ENCODE measurements at places on chromosomes 11 and 22.

DNA sequence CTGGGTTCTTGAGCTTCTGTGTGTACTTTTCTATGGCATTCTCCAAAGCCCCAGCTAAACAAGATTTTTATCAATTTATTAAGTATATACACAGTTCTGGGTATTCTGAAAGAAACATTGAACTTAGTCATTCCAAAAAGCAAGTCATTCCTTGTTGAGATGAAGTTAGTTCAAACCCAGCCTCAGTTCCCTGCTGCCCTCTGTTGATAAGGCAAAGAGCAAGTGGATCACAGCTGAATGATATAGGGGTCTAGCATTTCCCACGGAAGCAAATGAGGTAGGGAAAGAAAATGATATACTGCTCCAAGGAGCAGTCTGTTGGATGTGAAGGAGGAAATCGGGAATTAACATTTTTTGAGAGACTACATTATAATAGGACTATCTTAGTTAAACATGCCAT is 841.8 kb upstream of the TENM4 start:
- DNase-seq = no peak

DNA sequence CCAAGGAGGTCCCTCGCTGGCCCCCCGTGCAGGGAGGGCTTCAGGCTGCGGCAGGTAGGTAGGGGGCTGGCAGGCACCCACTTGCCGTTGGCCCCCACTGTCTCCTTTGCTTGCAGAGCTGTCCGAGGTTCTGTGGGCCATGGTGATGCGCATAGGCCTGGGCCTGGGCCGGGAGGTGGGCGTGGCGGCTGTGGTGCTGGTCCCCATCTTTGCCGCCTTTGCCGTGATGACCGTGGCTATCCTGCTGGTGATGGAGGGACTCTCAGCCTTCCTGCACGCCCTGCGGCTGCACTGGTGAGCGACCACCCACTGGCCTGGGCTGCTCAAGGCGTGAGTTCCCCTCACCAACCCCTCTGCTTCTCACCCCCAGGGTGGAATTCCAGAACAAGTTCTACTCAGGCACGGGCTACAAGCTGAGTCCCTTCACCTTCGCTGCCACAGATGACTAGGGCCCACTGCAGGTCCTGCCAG is 11.6 kb downstream of the TCIRG1 start:
- no peak for DNase-seq

- no peak for DNase-seq
Measured at GRCh38 chr11:19722702-19723101, 10.1 kb downstream of the NAV2 start.

- DNase-seq = no peak
Measured at GRCh38 chr11:12094872-12095800, 15.3 kb upstream of the MICAL2 start.

DNA sequence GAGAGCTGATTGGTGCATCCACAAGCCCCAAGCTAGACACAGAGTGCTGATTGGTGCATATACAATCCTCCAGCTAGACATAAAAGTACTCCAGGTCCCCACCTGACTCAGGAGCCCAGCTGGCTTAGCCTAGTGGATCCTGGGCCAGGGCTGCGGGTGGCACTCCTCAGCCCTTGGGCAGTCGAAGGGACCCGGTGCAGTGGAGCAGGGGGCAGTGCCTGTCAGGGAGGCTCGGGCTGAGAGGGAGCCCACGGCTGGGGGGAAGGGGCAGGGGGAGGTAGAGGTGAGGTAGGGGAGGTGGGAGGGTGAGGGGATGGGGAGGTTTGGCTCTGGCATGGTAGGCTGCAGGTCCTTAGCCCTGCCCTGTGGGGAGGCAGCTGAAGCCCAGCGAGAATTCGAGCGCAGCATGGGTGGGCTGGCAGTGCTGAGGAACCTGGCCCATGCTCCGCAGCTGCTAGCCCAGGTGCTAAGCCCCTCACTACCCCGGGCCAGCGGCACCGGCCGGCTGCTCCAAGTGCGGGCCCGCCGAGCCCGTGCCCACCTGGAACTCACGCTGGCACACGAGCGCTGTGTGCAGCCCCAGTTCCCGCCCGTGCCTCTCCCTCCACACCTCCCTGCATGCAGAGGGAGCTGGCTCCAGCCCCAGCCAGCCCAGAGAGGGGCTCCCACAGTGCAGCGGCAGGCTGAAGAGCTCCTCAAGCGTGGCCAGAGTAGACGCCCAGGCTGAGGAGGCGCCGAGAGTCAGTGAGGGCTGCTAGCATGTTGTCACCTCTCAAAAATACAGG is 742.8 kb downstream of the FAM181B start:
- no peak for DNase-seq

GRCh38 chr11:95916049-95916448 is 7.9 kb downstream of the MTMR2 start:
- no peak for DNase-seq

- DNase-seq = no peak
Measured at GRCh38 chr11:1761110-1761856, 2.4 kb downstream of the CTSD start.

DNA sequence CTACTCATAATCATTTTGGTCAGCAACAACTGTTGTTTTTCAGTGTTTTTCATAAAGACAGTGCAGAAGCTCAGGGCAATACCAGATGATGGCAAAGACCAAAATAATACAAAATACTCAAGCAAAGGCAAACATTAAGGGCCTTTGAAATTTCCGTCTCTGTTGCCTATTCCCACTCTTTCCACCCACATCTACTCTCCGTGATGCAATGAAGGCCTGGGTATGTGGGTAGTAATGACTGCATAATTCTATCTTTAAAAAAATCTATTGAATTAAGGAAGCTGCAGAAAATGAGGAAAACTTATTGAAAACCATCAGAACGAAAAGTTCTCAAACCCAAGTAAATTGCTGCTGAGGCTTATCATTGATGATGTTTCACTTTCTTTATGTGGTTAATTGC is 203.3 kb downstream of the MAML2 start:
- no peak for DNase-seq

DNA sequence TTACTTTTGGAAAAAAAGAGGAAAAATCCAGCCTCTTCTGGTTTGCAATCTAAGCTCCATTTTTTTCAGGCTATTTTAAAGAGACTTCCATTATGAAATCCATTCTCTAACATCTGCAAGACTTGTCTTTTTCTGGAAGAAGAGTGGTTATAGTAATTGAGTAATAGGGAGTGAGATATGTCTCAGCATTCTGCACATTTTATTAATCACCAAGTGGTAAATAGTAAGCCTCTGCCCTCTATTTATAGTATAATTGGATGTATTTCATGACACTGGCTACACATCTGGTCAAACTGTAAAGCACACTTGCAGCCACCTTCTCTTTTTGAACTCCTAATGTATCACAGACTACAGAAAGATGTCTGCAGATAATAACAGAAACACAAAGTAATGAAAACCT is 391.1 kb downstream of the ETS1 start:
- DNase-seq = no peak

DNA sequence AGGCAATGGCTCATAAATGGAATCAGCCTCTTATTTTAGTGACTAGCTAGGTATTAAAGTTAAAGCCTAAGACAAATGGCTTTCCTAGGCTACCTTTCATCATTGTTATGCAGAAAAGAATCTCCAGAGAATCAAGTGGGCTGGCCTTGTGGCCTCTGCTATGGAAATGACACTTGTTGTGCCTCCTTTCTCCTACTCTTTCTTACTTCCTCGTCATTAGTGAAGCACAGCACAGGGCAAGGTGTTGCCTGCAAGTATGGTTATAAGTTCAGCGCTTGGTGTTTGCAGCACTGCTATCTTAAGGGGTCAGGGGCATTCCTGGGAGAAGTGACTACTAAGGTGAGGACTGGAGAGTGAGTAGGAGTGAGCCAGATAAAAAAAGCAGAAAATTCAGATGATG is 45.4 kb upstream of the GLYATL1 start:
- DNase-seq = no peak

GRCh38 chr11:68251765-68252164 is 20.0 kb downstream of the C11orf24 start:
- DNase-seq = no peak

- no peak for DNase-seq
Measured at GRCh38 chr11:69889400-69890318, 70.4 kb upstream of the FGF3 start.

- no peak for DNase-seq
Measured at GRCh38 chr11:108863528-108863927, 198.7 kb downstream of the DDX10 start.

DNA sequence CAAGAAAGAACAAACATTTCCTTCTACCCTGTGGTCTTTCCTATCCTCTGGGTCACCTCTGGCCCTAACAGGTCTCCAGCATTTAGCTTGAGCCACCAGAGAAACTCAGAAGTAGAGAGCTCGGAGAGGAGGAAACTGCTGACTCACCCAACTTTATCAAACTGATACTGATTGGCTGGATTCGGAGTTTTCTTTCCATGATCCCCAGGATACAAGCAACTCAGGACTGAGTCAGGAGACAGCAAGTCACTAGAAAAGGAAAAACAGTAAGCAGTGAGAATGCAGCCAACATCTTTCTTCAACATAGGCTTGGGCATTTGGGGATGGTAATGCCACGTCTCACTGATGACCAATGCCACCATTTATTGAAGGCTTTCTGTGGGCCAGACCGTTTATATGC is 32.7 kb downstream of the THOC5 start:
- DNase-seq = no peak

- DNase-seq = no peak
Measured at GRCh38 chr11:124943254-124943616, 7.4 kb upstream of the HEPACAM start.

DNA sequence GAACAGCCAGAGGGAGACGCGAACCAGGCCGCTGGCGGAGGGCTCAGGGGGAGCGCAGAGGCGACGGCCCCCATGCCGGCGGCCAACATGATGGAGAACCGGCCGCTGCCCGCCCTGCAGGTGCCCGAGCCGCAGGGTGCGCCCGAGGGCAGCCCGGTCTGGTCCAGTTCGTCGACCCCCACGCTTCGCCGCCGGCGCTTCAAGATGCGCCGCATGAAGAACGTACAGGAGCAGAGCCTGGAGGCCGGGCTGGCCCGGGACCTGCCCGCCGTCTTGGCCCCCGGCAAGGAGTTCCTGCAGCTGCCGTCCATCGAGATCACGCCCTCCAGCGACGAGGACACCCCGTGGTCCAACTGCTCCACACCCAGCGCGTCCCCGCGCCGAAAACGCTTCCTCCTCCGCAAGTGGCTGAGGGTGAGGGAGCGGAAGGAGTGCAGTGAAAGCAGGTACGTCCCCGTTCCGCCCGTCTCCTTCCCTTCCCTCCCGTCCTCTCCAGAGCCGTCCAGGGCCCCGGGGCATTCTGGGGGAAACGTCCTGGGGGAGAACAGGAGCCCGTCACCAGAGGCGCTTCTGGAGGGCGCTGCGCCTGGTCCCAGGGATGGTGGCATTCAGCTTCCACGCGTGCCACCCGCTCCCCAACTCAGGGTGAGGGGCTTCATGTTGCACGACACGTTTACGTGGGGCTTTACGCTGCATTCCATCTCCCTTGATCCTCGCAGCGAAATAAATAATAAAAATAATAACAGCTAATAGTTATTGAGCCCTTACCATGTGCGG is 840 bp downstream of the GRAMD1B start:
- DNase-seq = peak; percentile 81

DNA sequence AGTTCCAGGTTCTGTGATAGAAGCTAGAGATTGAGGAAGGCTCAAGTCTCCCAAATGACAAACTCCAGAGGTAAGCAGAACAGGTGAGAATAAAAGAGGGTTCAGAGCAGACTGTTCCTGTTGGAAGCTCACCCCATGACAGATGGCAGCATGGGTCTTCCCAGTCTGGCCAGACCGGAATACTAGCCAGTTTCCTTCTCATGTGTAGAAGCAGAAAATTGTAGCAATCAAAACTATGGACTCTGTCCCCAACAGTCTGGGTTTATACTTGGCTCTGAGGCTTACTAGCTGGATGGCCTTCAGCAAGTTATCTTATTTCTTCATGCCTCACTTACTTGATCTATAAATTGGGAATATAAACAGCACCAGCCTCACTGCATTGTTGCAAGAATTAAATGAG is 494.8 kb downstream of the MN1 start:
- DNase-seq = no peak

DNA sequence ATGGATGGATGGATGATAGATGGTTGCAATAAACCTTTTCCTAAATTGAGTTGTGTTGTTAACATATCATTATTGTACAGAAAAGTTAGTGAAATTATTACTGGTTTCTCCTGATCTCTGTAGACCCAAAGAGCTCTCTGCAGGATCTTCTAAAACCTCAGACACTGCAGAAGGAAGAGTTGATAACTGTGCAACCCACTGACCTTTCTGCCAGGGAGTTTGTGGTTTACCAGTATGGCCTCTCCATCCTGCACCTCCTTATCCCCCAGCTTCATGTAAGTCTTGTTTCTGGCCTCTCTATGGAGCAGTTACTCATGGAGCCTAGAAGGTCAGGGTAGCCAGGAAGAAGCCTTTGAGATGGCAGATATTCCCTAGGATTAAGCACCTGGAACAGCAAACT is 45.6 kb downstream of the BTG4 start:
- DNase-seq = no peak

DNA sequence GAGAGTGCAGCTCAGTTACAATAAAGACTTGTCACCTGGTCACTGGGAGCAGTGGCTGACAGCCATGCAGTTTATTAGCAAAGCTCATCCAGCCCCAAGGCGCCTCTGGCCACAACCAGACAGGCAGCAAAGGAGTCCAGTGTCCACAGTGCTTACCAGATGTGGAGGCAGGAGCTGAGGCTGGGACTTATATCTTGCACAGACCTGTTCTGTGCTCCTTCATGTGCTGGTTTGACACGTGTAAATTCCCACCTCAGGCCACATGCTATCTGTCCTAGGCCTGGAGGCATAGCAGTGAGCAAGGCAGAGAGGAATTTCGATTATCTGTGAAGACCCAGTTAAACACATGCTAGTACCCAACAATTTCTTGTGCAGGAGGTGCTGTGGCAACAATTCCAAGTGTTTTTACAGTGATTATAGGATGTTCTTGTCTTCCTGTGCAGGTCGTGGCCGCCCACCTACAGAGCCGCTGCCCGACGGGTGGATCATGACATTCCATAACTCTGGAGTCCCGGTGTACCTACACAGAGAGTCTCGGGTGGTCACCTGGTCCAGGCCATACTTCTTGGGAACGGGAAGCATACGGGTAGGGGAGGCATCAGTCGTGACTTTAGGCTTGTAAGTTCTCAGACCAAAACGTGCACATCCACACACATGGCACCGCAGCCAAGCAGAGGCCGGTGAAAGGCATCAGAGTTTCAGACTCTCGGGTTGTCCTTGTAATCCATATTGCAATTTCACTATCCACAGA is 9.4 kb downstream of the DGCR8 start:
- DNase-seq = no peak

DNA sequence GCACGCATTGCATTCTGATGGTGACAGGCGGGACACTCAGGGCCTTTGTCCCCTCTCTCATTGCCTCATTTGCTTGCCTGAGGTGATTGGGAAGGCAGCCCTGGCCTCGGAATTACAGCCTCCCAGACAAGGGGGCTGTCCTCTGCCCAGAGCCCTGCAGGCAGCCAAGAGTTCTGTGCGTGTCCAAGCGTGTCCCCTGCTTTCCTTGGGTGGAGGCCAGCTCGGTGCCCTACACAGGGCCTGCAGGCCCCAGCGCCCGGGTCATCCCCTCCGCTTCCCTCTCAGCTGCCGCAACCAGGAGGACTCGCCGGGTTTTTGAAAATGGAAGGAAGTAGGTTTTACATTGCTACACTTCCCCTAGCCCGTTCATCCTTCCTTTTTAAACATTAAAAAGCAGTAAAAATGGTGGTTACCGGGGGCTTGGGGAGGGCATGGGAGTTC is 1.9 kb downstream of the GRAMD4 start:
- DNase-seq = no peak

GRCh38 chr22:29112681-29113080 is 39.8 kb downstream of the KREMEN1 start:
- no peak for DNase-seq
